ENCODE measurements at places on chromosomes 7 and 10. TPM values are rescaled to one million over a fixed set of nuclear protein-coding genes. Genes with fewer than 3 reads are reported as not detected.
A peak's percentile ranks its signal among the peaks of the same experiment; 100 is the strongest.

The EEPD1 gene
- 35.8 TPM for total RNA-seq

DNA sequence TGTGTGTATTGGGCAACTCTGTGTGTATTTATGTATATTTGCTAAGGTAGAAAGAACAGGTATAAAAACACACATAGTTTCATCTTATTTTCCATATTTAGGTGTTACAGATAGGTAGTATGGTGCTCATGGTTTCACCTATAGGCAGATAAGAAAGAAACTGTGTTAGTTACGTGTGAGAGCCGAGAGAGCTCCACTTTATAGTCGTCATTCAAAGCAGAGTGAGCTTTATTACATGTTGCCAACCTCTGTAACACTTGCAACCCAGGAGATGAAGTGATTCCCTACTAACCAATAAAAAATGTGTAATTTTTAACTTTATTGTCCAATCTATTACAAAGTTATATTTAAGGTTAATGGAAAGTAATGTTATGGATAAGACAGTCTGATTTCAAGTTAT, 121.3 kb downstream of the AGMO start:
- no peaks in the 10 kb centered on the region for H3K36me3 ChIP-seq
- no peak overlapping the region for H3K4me3 ChIP-seq
- H3K27me3 ChIP-seq, result no peaks in the 10 kb centered on the region
- no peak for DNase-seq
- H3K4me1 ChIP-seq, result no peaks in the 10 kb centered on the region

The OR6B1 gene
- not detected for total RNA-seq

DNA sequence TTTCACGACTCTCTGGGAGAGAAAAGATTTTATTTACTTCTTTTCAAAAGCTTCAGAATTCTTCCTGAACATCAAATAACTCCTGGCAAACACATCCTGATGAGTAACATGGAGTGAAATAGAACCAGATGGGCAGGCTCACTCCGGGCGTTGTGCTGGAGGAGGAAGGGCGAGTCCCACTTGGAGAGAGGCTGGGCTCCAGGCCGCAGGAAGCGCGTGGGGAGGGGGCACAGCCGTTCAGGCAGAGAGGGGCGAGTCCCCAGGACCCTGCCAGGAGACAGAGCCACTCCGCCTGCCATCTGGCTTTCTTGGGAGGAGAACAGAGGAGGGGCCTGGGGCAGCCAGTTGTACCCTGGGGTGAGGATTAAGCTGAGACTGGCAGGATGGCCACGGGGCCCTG, 265.9 kb upstream of the ZMIZ1 start:
- DNase-seq, result no peak
- H3K27ac ChIP-seq, result no peak overlapping the region
- peaks cover 56% of the 10 kb centered on the region for H3K4me1 ChIP-seq

DNA sequence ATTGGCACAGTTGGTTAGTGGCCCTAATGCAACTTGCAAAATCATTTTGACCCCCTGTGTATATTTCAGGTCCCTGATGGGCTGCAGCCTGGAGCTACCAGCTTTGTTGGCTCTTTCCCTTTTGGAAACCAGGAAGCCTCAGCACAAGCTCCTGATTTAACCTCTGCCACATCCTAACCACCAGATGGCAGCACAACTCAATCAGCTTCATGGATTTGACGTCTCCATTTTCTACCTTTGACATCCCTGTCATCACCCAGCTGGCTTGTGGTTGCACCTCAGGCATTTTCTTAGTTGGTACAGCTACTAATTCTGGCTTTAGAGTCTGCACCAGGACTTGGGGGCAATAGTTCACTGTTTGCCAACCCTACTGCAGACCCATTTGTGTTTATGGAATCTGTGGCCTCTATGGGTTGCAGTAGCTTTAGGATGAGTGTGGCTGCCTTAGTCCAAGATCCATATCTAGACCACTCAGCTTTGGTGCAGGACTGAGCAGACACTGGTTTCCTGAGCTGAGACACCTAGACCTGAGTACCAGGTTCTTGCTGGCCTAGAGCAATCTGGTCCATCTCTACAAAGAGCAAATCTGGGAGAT, 456.2 kb downstream of the REEP3 start:
- H3K4me1 ChIP-seq, result no peaks in the 10 kb centered on the region
- no peak for DNase-seq
- peaks cover 3% of the 10 kb centered on the region for H3K27me3 ChIP-seq

The DLG5 gene
- 80.0 TPM for total RNA-seq

DNA sequence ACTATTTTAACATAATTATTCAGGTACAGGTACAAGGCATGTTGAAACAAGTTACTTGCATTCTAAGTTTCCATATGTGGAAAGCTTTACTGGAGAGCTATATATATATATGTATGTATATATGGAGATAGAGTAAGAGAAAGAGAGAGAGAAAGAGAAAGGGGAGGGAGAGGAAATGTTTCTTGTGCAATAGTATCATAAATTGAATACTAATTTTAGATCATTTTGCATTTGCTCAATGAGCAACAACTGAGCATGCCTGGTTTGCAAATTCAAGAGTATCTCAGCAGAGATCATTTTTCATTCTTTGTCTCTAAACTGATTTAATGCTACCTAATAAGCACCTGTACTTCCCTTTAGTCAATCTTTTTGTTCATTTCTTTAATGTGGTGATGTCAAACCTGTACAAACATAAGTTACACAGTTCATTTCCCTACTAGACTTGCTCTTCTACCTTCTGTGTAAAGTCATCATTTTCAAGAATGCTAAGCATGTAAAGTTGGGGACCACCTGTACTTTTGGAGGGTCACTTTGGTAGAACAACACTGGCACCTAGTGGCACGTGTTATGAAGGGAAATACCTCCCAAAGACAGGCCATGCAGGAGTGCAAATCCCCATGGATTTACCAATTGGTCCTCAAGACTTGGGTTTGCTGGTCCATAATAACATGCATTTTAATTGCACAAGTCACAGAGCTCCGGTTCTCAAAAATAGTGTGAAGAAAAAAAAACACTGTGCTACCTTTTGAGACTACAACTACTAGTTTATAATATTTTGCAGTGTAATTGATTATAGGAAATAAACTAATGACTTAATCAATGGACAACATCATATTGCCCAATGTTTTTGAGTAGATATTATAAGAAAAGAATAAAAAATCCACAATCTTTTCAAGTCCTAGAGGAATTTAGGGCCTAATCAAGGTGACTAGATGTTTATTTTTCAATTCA, 431.2 kb upstream of the IGFBP3 start:
- DNase-seq, result no peak
- no peaks in the 10 kb centered on the region for H3K27me3 ChIP-seq
- H3K27ac ChIP-seq, result peak overlapping the region; percentile 10
- H3K4me1 ChIP-seq, result no peaks in the 10 kb centered on the region
- H3K4me3 ChIP-seq, result no peak overlapping the region
